ENCODE measurements at places on chromosomes 6 and 20. TPM values are rescaled to one million over a fixed set of nuclear protein-coding genes. Genes with fewer than 3 reads are reported as not detected.

GRCh38 chr6:3788408-3789017, 37.0 kb upstream of the PXDC1 start:
- no peak overlapping the region for H3K27ac ChIP-seq
- H3K4me3 ChIP-seq = no peak overlapping the region
- DNase-seq = no peak
- no peaks in the 10 kb centered on the region for H3K27me3 ChIP-seq
- H3K36me3 ChIP-seq = no peaks in the 10 kb centered on the region

- H3K27me3 ChIP-seq = no peaks in the 10 kb centered on the region
- peaks cover 24% of the 10 kb centered on the region for H3K4me1 ChIP-seq
- H3K4me3 ChIP-seq = no peak overlapping the region
- peak overlapping the region; percentile 61 for H3K27ac ChIP-seq
- DNase-seq = peak; percentile 89
Measured at GRCh38 chr6:155493694-155494143, 38.1 kb upstream of the NOX3 start.

Gene MMUT
- 21.6 TPM for total RNA-seq

DNA sequence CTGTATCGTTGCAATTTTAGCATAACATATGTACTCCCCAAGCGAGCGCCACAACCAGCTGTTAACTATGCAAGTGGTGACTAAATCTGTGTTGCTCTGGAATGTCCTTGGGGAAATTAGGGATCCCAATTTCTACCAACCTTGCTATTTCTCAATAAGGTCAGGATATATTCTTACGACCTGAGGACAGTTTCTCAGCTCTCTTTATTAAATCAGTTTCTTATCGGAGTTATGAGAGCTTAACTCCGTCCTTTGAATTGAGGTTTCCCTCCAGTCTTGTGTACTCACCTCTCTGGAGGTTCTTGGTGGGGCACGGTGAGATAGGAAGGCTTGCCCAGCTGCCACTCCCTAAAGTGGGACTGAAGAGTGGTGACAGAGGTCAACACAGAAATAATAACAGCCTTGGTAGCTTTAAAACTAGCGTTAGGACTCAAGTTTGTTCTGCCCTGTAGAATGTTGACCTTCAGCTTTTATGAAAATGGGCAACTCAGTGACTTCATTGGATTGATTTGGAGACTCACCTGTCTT, 694 bp downstream of the MRPS18B start:
- peak; percentile 38 for DNase-seq
- H3K36me3 ChIP-seq = peaks cover 52% of the 10 kb centered on the region
- H3K27ac ChIP-seq = peak overlapping the region; percentile 96
- H3K27me3 ChIP-seq = no peaks in the 10 kb centered on the region
- H3K4me3 ChIP-seq = peak overlapping the region; percentile 64

- no peaks in the 10 kb centered on the region for H3K27me3 ChIP-seq
- no peaks in the 10 kb centered on the region for H3K4me1 ChIP-seq
- H3K36me3 ChIP-seq = no peaks in the 10 kb centered on the region
- H3K4me3 ChIP-seq = no peak overlapping the region
Measured at GRCh38 chr6:153437193-153437592, 306.1 kb upstream of the RGS17 start.

Gene CALHM5
- total RNA-seq = 0.29 TPM

Gene DNMT3B
- 17.0 TPM for total RNA-seq

Measured in stomach (tissue), 19 donors.